ENCODE measurements at places on chromosomes 11 and 22.

- no peak for DNase-seq
These were observed 157.0 kb downstream of the MN1 start for GRCh38 chr22:27644566-27644965.

DNA sequence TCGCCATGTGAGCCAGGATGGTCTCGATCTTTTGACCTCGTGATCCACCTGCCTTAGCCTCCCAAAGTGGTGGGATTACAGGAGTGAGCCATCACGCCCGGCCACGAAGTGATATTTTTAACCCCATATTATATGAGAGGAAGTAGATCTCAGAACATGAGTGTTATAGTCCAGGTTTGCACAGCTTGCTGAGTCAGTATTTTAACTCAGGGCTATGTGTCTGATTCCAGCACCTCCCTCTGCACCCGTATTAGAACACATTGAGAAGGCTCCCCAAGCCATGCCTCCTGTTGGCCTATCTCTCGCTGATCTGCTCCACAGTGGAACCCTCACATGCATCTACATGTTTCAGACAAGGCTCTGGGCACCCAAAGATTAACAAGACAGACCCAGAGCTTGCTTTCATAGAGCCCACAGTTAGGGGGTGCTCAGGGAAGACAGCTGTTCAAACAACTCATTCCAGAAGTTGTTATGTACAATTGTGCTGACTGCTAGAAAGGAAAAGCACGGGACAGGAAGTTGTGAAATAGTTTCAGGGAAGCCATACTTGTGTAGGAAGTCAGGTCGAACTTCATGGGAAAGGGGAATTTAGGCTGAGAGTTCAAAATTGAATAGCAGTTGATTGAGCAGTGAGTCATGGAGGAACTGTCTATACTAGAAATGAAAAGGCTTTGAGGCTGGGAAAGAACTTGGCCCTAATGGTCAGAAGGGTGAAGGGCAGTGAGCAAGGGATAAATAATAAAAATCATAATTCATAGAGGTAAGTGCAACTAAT is 49.3 kb upstream of the CLPB start:
- DNase-seq = no peak

DNA sequence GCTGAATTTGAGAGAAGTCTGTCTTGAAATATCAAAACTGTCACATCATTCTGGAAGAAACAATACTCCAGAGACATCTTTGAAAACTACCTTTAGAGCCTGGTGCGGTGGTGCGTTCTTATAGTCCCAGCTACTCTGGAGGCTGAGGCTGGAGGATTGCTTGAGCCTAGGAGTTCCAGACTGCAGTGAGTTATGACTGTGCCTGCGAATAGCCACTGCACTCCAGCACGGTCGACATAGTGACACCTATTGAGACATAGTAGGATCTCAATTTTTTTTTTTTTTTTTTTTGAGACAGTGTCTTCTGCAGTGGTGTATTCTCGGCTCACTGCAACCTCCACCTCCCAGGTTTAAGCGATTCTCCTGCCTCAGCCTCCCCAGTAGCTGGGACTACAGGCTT is 11.5 kb upstream of the AIFM3 start:
- no peak for DNase-seq

DNA sequence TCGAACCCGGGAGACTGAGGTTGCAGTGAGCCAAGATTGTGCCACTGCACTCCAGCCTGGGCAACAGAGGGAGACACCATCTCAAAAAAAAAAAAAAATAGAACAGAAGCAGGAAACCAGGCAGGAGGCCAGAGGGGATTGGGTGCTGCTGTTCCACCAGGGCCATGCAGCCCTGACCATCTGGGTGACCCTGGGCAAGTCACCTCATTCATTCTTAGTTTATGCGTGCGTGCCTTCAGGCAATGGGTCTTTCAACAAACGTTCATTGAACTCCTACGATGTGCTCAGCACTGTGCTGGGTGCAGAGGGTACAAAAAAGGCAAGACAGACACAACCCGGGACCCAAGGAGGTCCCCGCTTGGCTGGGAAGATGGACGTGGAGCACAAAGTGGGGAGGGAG is 18.3 kb downstream of the RPL3 start:
- DNase-seq = no peak

GRCh38 chr11:6653097-6653496 is 2.5 kb downstream of the DCHS1 start:
- DNase-seq = no peak

- DNase-seq = no peak
These were observed 134.7 kb downstream of the ME3 start for GRCh38 chr11:86537541-86538222.

All from cortex of kidney (tissue), 1 donor.